ENCODE measurements at places on chromosomes 5 and 9.

GRCh38 chr9:95268681-95269080 is 48.8 kb downstream of the FANCC start:
- no peak for DNase-seq

DNA sequence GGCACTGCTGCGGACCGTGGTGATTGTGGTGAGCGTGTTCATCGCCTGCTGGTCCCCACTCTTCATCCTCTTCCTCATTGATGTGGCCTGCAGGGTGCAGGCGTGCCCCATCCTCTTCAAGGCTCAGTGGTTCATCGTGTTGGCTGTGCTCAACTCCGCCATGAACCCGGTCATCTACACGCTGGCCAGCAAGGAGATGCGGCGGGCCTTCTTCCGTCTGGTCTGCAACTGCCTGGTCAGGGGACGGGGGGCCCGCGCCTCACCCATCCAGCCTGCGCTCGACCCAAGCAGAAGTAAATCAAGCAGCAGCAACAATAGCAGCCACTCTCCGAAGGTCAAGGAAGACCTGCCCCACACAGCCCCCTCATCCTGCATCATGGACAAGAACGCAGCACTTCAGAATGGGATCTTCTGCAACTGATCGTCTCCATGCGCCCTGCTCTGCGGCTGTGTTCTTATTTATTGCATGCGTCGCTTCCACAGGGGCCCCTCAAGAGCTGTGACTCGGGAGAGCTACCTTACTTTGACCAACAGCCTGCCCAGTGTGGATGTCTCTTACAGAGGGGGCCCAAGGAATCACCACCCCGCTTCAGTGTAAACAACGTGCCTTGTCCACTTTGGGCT is 10.8 kb downstream of the S1PR3 start:
- DNase-seq: no peak

- no peak for DNase-seq
Observed at GRCh38 chr5:109192027-109192426, 217.7 kb downstream of the PJA2 start.

- DNase-seq: no peak
Observed at GRCh38 chr9:23382418-23382817, 443.6 kb downstream of the ELAVL2 start.

GRCh38 chr9:68530618-68531017 is 10.1 kb downstream of the TMEM252 start:
- no peak for DNase-seq

DNA sequence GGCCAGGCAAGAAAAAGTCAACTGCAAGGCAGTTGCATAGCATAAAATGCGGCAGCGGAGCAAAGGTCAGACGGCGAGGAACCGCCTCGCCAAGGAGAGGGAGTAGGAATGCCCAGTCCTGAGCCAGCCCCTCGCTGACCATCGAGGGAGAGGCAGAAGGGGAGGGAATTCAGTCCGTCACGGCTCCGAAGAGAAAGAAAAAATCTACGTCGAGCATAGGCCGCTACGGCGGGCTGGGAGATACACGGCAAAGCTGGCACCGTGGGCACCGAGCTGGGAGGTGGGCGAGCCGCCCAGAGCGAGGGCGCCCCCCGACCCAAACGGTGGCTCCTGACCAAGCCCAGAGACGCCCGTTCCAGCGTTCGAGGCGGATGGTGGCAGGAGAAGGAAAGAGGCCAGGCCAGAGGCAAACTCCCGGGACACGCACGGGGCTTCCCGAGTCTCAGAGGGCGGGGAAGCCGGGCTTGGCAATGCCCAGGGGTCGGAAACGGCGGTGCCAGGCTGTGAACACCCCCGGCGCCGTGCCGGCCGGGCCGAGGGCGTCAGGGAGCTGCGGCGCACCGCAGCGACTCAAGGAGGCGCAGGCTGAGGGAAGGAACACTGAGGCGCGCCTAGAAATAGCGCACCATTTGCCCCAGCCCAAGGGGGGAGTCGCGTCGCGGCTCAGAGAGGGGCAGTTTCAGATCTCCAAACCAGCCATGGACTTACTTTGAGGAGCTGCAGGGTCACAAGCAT is 518 bp downstream of the SPRY4 start:
- DNase-seq: no peak

DNA sequence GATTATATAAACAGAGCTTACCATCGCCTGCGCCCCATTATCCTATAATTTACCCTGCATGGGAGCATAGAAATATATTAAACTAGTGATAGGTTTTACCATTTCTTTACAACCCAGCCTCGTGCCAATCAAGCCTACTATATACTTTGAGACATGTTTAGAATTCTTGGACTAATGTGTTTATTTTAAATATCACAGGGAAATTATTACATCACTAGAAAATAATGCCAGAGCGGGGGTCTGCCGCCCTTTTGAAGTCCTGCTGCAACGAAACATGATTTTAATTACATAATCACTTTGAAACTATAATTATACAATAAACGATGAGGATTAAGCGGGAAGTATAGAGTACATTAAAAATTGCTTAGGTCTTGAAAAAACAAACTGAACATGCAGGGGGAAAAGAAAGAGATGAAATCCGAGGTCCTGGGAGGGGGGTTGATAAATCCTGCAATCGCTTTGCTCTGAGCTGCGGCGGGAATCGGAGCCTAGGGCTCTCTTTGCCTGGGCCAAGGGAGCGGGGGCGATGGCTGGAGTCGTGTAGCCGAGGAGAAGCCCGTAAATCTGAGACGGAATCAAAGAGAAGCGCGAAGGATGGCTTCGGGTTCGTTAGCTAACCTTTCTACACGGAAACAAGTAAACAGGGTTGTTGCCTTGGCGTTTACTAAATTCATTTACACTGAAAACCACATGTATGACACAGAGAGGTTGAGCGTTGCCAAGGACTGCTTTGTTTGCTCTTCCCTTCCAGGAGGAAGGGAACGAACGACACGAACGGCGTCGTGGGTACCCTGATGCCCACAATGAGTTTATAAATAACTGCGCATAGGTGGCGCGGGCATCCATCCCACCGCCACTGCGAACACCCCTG is 127.6 kb downstream of the TMEM174 start:
- DNase-seq: no peak

- no peak for DNase-seq
Observed at GRCh38 chr5:122773619-122774018, 1.3 kb upstream of the SNX2 start.

GRCh38 chr5:16980983-16981382 is 44.9 kb upstream of the MYO10 start:
- DNase-seq: no peak

GRCh38 chr9:137301081-137301947 is 757 bp downstream of the NRARP start:
- no peak for DNase-seq

DNA sequence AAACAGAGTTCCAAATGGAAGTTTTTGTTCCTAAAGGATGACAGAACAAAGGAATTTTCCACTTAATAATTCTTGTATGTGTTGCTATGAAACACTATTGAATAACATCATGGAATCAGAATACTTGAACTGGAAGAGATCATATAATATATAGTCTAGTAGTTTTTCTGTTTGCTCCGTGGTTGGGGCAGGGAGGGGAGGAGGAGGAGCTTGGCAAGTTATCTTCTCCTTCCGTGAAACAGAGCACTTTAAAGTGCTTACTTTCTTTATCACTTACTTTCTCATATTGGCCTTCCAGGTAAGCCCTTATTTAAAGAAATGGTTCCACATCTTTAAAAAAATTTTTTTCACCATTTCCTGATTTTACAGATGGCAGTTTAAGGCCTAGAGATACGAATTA is 165.9 kb upstream of the TLX3 start:
- no peak for DNase-seq

- DNase-seq: no peak
Observed at GRCh38 chr5:108747774-108748400, at the start of gene FER. Gene FER (plus strand): TSS chr5:108747897. CDS start chr5:108798183, 50,286 bp downstream.

DNA sequence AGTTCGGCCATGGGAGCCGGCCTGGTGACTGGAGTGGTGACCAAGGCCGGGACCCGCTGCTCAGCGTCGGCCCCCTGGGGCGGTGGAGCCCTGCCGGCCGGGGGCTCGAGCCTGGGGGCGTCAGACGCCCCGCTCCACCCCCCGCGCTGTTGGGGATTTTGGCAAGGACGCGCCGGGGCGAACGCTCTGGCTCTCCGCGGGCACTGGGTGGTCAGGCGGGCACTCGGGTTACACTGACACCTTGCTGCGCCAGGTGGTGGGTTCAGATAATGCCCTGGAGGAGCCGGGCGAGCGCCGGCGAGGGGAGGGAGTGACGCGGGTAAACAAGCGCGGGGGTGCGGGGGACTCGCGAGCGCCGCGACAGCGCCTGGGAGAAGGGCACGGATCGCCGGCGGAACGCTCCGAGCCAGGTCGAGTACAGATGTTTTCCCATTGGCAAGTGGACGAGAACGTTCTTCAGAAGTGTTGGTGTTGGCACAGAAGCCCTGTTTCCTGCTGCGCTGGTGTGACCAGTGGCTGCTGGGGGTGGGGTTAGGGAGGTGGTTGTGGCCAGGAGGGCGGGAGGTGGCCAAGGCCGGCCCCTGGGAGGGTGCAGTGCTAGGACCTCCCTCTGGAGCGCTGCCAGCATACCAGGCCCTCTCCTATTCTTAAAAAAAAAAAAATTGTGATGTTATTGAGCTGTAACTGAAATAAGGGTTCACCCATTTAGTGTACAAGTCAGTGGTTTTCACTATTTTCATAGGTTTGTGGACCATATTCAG is 773 bp downstream of the SQSTM1 start:
- peak; percentile 63 for DNase-seq

DNA sequence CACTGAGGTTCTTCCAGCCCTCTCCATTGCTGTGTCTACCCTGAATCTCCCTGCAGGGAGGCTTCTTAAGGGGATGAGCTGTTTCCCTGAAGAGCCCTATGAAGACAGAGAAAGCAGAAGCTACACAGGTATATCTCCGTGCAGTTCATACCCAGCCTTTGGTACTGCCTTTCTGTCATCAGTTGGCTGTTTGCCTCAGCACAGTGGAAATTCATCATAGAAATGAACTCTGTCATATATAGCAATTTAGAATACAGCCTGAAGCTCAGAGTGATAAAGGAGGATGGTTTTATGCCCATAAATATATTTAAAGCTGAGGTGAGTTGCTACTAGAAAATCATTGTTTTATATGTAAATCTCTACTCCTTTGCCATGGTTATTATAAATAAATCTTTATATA is 42.6 kb upstream of the KCNN2 start:
- no peak for DNase-seq

- DNase-seq: peak; percentile 77
Observed at GRCh38 chr5:115414406-115415142, 118.1 kb upstream of the CCDC112 start.

DNA sequence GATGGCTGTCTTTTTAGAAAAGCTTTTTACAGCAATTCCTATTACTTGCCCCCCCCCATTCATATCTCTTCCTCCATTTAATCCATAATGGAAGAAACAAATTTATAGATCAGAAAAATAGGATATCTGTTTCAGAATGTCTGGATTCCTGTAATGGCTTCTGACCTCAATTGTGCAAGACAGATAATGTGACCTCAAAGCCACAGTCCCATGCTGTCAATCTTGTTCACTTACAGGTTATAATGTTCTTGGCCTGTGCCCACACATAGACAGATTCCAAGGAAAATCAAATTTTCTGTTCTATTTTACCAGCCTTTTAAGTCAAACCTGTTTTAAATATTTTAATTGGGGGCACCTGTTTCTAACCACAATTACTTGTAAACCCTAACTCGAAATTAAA is 143.4 kb downstream of the ENTREP1 start:
- no peak for DNase-seq

DNA sequence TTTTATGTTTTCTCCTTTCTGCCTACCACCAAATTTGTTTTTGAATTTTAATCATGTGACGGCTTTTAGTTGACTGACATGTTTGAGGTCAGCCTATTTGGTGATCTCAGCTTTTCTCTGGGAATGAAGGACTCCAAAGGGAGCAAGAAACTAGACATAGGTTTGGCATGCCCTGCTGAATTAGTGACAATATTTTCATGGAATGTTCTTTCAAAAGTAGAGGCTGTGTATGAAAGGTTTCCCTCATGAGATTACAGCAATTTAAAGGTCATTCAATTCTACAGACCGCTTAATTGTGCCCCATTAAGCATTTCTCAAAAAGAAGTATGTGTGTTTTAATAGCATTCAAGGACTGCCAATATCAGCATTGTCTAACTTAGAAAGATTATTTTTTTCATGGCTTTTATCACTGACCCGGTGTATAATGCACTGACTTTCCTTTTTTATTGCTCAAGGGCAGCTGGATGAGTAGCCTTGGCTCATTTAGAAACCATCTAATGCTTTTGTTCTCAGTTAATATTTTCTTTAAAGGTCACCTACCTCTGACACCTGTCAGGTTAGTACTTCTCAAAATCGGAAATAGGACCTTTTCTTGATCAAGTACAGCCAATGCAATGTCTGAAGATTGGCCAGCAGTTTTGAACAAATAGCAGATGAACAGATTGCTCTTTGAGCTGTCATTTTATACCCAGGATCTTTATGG is 8.1 kb upstream of the MLLT3 start:
- no peak for DNase-seq

GRCh38 chr5:94910721-94911120 is 292.3 kb downstream of the SLF1 start:
- no peak for DNase-seq

- no peak for DNase-seq
Observed at GRCh38 chr9:76158713-76159112, 235.5 kb downstream of the RFK start.

- DNase-seq: no peak
Observed at GRCh38 chr9:137376386-137376785, 46.6 kb downstream of the EXD3 start.

- peak; percentile 30 for DNase-seq
Observed at GRCh38 chr5:146048994-146049703, 56.2 kb downstream of the PLAC8L1 start.

- no peak for DNase-seq
Observed at GRCh38 chr9:28938981-28939380, 1365.7 kb upstream of the C9orf72 start.

GRCh38 chr5:158875272-158875679 is 224.4 kb downstream of the EBF1 start:
- no peak for DNase-seq

GRCh38 chr9:132517815-132518550 is 64.4 kb upstream of the BARHL1 start:
- no peak for DNase-seq

DNA sequence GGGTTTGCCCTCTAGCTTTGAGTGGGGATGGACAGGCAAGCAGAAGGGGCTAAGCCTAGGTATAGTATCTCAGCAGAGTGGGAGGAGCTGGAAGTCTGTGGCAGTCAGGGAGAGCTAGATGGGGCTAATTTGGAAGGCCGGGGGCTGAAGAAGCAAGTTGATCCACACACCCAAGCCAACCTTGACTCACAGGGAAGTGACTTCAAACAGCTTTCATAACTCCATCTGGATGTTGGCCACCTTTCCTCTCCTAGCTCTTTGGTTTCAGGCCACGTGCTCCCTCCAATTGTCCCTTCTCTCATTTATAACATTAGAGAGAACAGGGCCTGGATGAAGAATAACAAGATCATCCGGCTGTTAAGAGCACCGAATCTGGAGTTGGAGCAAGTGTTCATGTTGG is 36.8 kb downstream of the EGR1 start:
- DNase-seq: no peak

- DNase-seq: no peak
Observed at GRCh38 chr9:91786132-91786896, 163.7 kb downstream of the ROR2 start.

- DNase-seq: no peak
Observed at GRCh38 chr9:104970271-104970987, 42.5 kb upstream of the ABCA1 start.

GRCh38 chr5:116709082-116709481 is 134.5 kb upstream of the SEMA6A start:
- DNase-seq: no peak

- DNase-seq: no peak
Observed at GRCh38 chr9:136019041-136019680, 58.0 kb upstream of the UBAC1 start.

- DNase-seq: no peak
Observed at GRCh38 chr5:91224456-91224855, 158.7 kb downstream of the ARRDC3 start.
